ENCODE measurements at places on chromosomes 7 and 10. TPM values are rescaled to one million over a fixed set of nuclear protein-coding genes. Genes with fewer than 3 reads are reported as not detected.

- no peak for DNase-seq
Measured at GRCh38 chr7:42946627-42946950, 14.4 kb downstream of the MRPL32 start.

DNA sequence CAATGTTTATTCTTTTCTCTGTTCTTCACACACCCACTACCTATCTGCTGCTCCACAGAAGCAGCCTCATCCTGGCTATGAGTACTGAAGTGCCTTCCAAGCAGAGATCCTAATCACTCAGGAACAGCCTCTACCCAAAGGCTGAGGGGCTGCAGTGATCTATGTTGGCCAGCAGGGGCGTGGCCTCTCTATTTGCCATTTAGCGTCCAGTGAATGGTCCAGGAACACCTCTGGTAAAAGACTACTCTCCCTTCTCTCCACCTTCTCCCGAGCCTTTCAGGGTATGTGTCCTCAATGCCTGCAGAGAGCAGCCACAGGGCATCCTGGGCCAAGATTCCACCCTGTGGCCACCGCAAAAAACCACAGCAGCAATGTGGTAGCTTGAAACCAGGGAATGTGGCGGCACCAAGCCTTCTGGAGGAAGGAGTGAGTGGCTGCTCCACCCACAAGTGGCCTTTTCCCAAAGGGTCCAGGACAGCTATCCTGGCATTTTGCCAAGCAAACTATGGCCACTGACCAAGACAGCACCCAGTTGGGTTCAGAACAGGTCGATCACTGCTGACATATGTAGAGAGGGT is 70.9 kb downstream of the SYPL1 start:
- DNase-seq, result peak; percentile 42

DNA sequence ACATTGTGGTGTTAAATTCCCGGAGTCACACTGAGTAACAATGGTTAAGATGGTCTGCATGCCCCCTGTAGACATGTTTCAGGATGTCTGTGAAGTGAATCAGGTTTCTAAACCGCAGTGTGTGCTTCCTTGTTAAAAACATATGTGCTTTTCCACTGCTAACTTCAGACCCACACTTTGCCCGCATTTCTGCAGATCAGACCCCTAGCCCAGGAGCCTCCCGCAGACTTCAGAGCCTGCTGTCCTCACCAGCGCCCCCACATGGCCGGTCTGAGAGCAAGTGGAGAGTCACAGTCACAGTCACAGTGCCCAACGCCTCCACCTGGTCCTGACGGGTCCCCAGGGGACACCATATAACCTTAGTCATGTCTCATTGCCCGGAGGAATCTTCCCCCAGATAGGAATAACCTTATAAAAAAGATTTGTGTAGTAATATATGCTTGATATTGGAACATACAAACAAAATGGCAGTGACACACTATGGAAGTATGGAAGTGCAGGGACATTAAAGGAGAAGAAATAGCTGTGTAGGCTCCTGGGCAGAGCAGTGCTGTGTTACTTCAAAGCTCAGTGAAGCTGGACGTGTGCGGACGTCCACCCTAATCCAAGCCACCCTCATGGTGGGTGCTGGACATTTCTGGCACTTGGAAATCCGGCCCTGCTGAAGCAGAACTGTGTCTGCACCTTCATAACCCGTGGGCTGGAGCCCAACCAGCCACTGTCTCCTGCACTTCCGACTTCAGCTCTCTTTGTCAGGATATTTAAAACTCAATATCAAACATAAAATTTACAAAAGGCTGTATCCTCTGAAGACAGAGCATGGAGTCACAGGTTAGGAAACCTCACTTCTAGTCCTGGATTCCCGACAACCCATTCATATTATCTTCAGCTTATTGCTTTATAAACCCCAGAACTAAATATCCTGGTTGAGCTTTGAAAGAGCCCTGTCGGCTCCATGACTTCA is 29.0 kb downstream of the GSTO2 start:
- DNase-seq, result no peak

DNA sequence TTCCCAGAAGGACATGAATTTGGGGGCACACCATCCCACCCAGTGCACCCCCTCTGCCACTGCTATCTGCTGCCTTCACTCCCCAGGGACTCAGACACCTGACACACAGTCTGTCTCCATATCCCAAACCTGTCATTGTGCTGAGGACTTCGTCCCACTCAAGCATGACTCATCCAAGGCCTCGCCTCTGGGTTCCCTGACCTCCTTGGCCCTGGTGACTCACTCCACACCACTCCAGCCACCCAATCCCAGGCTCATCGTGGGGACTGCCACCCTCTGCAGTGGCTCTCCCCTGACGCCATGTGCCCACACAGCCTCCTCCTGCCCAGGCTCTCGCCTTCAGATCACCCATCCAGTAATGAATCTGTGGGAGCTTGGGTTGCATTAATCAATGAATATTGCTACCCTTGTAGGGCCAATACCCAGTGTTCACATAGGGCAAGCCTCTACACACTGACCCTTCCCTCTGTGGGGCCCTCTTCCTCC is 6.6 kb upstream of the INSIG1 start:
- peak; percentile 41 for DNase-seq

- no peak for DNase-seq
Measured at GRCh38 chr10:76868098-76868977, 769.3 kb downstream of the KCNMA1 start.

DNA sequence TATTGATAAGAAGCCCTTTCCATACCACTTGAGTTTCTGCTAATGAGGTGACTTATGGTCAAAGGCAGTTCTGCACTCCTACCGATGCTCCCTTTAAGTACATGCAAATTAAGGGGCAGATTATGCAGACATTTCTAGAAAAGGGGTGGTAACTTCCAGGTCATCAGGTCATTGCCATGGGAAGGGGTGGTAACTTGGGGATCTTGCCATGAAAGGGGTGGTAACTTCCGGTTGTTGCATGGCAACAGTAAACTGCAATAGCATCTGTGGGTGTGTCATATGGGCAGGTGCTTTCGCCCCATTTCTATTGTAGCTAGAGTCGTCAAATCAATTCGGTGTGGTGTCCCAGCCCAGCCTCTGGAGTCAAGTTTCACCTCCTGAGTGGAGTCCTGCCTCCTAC is 150.9 kb downstream of the UBE2H start:
- DNase-seq, result no peak

DNA sequence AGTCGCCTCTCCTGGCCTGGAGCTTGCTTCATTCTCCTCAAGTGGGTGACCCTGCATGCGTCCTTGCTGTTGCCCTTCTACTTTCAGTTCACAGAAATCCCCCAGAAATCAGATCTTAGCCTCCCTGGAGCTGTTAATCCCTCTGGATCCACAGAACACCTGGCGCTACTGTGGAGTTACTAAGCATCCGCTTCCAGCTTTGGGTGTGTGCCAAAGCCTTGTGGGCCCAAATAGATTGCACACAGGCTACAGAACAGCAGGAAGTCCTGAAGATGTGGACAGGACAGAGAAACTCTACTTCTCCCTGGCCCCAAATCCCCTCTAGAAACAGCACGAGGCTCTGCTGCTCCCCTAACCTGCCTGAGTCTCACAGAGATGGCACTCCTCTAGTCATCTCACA is 36.6 kb upstream of the PDLIM1 start:
- DNase-seq, result no peak

Gene ZNF488
- 0.12 TPM for total RNA-seq

Measured in activated CD8-positive, alpha-beta memory T cell treated with anti-CD3 and anti-CD28 coated beads, Interleukin-2, amount 10 ng/mL, durations not matched to agents 7 days and 5 days (primary cell).